ENCODE measurements at places on chromosomes 6 and 20.

GRCh38 chr6:114108119-114109002 lies 137.4 kb upstream of the HDAC2 start:
- DNase-seq, result peak; percentile 65

- no peak for DNase-seq
Measured at GRCh38 chr6:151701911-151702562, 105.4 kb upstream of the ESR1 start.

- no peak for DNase-seq
Measured at GRCh38 chr6:82711105-82711827, 347.6 kb downstream of the TPBG start.

DNA sequence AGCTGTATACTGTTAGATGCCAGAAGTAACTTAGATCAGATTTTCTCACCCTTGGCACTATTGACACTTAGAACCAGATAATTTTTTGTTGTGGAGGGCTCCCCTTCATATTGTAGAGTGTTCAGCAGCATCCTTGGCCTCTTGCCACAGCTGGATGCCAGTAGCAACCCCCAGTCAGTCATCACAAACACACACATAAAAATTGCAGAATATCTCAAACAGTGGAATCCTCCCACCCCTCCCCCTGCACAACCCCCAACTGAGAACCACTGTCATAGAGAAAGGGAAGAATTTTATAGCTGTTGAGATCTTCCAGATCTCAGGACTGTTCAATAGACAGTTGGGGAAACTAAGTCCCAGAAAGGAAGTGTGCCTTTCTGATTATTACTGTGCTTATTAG lies 81.2 kb upstream of the VSTM2L start:
- DNase-seq, result no peak

DNA sequence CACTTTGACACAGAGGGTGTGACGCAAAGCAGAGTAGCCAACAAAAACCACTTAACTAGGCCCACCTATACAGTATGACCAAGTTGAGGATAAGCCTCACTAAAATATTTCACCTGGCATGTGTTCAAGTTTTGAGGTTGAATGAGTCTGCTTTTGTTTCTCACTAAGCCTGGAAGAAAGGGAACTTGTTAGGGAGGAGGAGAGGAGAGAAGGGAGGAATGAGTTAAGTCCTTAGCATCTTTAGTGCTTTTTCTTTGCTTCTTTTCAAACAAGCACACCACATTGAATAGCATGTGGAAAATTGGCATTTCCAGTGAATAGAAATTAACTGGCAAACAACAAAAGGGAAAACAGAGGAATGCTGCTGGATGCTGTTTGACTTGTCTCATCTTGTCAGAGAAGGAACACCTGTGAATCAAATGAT lies 461.9 kb downstream of the GJA1 start:
- DNase-seq, result no peak

- DNase-seq, result no peak
Measured at GRCh38 chr20:58876437-58876836, 23.9 kb downstream of the GNAS start.

GRCh38 chr6:35302604-35303241 lies 5.1 kb downstream of the DEF6 start:
- DNase-seq, result no peak

DNA sequence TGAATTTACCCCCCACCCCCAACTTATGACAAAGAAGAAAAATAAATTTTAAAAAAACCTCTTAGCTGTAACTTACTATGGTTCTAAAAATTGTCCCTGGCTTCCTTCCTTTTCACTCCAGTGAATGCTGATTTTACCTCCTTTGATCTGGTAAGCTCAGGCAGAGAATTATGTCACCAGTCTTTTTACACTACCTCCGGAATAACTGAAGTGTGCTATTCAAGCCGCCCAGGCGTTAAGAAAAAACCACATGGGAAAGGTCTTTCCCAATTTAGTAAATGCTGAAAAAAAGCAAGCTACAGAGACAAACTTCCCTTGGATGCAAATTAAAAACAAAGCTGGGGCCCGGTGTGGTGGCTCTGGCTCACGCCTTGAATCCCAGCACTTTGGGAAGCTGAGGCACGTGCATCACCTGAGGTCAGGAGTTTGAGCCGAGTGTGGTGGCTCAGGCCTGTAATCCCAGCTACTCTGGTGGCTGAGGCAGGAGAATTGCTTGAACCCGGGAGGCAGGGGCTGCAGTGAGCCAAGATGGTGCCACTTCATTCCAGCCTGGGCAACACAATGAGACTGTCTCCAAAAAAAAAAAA lies 12.4 kb downstream of the SNX5 start:
- no peak for DNase-seq

DNA sequence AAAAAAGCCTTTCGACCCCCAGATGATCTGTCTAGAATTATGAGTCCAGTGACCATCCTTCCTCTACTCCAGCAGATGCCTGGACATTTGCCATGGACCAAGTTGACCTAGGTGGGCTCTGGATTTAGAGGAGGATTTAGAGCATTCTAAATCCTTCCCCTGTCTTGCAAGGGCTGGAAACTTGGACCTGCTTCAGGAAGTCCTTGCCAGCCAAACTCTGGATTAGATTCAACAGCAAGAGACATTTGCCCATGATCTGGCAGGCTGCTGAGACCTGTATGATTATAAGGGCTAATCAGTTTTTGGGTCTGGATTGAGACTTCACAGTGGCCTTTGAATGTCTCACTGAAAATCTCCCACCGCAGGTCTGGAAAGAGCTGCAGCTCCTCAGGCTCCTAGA lies 13.1 kb upstream of the HDGFL1 start:
- no peak for DNase-seq

GRCh38 chr6:25297039-25297441 lies 17.9 kb downstream of the CARMIL1 start:
- no peak for DNase-seq

DNA sequence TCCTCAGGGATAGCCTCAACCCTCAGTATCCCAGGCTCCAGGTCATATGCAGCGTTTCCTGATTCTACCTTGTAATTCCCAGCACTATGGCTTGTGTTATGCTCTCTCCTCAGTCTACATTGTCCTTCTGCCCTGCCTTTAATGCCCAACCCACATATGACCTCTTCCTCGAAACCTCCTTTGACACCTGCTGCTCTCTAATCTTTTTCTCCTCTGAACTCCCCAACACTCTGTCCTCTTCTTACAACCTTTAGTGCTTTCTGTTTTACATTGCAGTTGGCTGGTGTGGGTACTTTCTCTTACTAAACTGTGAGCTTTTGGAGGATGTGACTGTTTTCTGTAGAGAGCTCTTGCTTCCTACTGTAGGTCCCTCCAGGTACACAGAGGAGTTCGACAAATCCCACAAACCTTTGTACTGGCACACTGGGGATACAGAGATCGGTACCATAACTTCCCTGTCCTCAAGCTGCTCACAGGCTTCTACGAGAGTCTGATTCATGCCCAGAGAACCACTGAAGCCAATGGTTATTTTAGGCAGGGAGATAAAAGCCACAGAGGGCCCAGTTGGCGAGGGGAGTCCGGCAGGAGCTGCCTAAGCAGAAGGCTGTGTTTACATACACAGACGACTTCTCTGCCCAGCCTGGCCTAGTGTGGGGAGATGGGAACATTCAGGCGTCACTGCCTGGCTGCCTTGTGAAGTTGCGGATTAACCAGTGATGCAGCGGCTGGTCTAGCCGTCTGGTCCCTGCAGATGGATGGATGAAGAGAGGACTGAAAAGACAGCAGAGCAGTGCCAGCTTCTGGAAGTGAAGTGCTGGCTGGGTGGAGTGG lies 8.4 kb upstream of the EPB41L1 start:
- no peak for DNase-seq

DNA sequence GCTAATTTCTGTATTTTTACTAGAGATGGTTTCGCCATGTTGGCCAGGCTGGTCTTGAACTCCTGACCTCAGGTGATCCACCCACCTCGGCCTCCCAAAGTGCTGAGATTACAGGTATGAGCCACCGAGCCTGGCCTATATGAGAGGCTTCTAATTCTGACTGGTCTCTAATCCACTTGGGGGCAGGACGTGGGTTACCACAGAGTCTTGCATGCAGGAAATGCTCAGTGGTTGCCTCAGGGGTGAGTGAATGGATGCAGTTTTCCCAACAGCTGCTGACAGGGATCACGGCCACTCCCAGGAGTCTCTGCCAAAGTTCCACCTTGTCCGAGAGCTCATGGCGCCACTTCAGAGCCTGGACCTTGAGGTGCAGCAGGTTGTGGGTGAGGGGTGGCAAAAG lies 6.4 kb upstream of the FANCE start:
- DNase-seq, result no peak

DNA sequence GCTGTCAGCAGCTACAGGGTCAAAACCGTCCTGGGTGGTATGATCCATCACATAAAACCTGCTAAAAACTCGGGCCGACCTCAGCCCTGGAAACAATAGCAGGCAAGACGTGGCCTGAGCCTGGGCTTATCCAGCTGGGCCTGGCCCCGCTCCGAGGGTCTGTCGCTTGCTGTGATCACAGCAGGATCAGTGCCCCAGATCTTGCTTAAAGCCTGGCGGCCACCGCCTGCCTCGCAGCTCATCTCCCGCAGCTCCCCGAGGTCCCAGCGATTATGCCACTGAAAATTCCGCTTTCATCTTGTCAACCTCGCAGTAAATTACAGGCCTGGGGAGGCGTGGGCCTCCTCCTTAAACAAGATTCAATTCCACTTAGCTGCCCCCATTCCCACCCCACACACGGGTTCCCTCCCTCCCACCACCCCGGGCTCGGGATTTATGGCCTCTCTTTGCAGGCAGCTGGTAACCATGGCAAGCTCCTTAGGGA lies 40.1 kb downstream of the CDH22 start:
- DNase-seq, result no peak

DNA sequence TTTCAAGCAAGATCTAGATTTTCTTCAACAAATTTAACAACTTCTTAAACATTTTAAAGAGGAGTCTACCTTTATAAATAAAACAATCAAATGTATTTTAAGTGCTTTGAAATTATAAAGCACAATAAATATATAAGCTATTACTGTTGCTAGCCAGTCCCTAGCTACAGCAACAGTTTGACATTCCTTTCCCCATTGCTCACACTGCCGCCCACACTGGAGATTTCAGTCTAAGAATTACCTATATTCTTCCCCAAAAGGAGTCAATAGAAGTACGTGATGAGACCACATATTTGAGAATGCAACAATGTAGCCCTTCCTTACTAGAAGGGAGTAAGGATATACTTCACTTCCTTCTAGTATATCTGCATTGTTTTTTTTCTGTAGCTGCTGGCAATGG lies 65.3 kb upstream of the RNF146 start:
- DNase-seq, result no peak

DNA sequence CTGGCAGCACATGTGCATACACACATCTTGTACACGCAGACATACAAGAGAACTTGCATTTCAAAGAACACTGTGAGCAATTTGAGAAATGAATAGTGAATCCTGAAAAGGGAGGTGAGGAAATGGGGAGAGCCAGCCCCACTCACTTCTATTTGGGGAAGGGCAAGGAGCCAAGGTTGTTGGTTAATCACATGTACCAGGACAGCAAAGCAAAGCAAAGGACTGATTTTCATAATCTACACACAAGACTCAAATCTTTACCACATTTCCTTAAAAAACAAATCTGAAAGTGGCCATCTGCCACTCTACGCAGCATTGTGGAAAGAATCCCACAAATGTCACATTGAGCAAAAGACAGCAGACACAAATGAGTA lies 35.0 kb upstream of the KIF16B start:
- DNase-seq, result no peak

GRCh38 chr20:38445381-38445796 lies 10.3 kb upstream of the SNHG17 start:
- no peak for DNase-seq

DNA sequence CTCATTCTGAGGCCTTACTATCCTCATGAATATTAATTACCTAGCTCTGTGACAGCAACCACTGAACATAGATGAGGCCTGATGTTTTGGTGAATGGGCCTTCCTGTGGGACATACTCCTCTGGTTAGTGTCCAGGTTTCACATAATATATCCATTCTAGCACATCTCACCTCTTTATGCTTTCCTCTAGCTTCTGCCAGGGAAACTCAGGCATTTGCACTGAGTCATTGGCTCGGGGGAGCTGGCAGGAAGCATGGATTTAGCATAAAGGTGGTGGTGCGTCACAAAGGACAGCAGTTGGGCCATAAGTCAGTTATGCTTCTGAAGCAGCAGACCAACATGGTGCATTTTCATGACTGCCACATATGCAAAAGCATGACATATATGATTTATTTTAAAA lies 37.5 kb upstream of the TMEM170B start:
- no peak for DNase-seq

All from omental fat pad (tissue), 4 donors.